ENCODE measurements at places on chromosomes 6 and 20. TPM values are rescaled to one million over a fixed set of nuclear protein-coding genes. Genes with fewer than 3 reads are reported as not detected.

Gene PPIL6
- total RNA-seq = 11.9 TPM

Gene MUC21
- not detected for total RNA-seq

Gene CLVS2
- total RNA-seq = 2.1 TPM

Gene ARHGAP18
- total RNA-seq = 39.5 TPM

Gene SAMD3
- 6.3 TPM for total RNA-seq

Gene PACSIN1
- 0.32 TPM for total RNA-seq

Gene E2F1
- 6.6 TPM for total RNA-seq

Gene OR2J3
- total RNA-seq = not detected

Gene PRR18
- total RNA-seq = not detected

Gene TRIM15
- total RNA-seq = not detected

Gene TMEM14A
- total RNA-seq = 34.2 TPM

Gene ACTL10
- 0.95 TPM for total RNA-seq

Gene OXT
- not detected for total RNA-seq

Gene IL17F
- not detected for total RNA-seq

Gene CENPW
- total RNA-seq = 5.4 TPM

Gene ATP6V1G2
- 3.3 TPM for total RNA-seq

Gene ACSS2
- 21.7 TPM for total RNA-seq

Gene SLC52A3
- 1.9 TPM for total RNA-seq

Gene CYP21A2
- total RNA-seq = not detected

Gene ZC2HC1B
- total RNA-seq = not detected

Gene OR12D3
- not detected for total RNA-seq

Gene RNF39
- 0.11 TPM for total RNA-seq

Gene PRSS16
- total RNA-seq = 2.0 TPM

Gene PRPH2
- total RNA-seq = 5.1 TPM

Gene WFDC12
- total RNA-seq = not detected

Gene RGS17
- 6.6 TPM for total RNA-seq

Gene BPIFA1
- total RNA-seq = not detected

Gene GNAS-AS1
- total RNA-seq = 1.4 TPM

Gene SLC26A8
- total RNA-seq = 0.11 TPM

Gene OLIG3
- total RNA-seq = not detected

Gene ADTRP
- total RNA-seq = 7.4 TPM

Gene GLP1R
- total RNA-seq = 0.58 TPM

Gene ANKRD66
- not detected for total RNA-seq

Gene PPP1R16B
- 5.6 TPM for total RNA-seq

Gene SGK2
- total RNA-seq = 6.2 TPM

Gene PTCRA
- total RNA-seq = not detected

Gene NOX3
- total RNA-seq = not detected

Gene MCCD1
- total RNA-seq = not detected

Gene RIPK1
- 24.5 TPM for total RNA-seq
